ENCODE measurements at places on chromosomes 16 and 17.

DNA sequence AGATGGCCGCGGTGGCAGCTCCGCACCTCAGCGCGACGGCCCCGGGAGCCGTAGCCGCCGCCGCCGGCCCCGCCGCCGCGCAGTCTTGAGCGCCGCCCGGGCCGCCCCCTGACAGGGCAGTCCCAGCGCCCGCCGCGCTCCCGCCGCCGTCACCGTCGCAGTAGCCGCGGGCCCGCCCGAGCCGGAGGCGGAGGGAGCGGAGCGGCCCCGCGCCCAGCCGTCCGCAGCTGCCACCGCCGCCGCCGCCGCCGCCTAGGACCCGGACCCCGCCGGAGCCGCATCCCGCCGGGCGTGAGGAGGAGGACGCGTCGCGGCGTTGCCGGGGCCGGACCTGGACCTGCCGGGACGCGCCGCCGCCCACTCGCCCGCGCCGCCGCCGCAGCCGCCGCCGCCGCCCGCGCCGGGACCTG, 218 bp downstream of the TNRC6C start:
- no peak for DNase-seq

- no peak for DNase-seq
These were observed 195.0 kb downstream of the FTO start for GRCh38 chr16:53898993-53899392.

DNA sequence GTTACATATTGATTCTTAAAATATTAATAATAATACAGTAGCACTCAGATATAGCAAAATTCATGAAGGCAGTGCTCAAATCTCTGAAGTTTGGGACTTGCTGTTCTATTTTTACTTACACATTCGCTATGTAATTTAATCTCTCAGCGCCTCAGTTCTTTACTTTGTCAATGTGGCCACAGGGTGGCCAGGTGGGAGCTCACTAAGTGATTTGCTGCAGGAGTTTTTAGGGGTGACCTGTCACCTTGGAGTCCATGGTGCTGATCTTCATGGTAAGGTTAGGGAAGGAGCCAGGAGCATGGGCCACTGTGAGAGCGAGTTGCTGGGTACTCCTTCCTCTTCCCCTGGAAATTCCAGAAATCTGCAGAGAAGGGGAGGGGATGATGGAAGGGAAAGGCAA, 28.1 kb downstream of the VWA3A start:
- DNase-seq = no peak

DNA sequence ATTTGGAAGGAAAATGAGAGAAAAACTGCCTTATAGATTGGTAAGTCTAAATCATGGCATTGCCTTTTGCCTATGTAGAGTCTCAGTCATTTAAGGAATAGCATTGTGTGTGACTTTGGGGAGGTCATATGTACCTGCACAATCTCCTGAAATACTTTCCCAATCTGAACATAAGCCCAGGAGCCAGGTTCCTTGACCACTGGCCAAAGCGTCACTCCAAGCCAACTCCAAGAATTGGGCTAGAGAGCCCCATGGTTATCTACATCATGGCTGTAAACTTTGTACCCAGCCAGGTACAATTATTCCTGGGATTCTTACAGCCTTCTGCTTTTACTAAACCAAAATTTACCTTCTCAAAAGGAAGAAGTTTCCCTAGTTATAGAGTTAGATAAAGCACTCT, 40.8 kb upstream of the MED13 start:
- no peak for DNase-seq

- no peak for DNase-seq
These were observed 1.1 kb downstream of the ABCA9 start for GRCh38 chr17:69059458-69060175.

GRCh38 chr16:57388359-57389086, 16.0 kb upstream of the CCL17 start:
- no peak for DNase-seq

DNA sequence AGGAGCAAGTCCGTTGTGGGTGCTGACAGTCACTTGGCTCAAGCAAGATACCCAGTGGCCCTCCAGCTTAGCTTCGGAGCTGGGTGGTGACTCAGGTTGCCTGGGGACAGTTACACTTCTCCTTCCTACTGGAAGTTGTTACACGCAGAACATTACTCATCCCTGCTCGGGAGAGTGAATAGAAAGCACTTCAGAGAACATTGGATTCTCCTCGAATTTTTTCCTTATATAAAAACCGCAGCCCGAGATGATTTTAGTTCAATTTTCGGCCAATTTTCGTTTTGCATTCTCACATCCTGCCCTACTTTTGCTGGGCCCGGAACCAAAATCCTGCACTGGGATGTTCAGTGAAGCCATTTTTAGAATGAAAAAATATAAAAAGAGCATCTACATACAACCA, 99.7 kb downstream of the ELAC2 start:
- DNase-seq = no peak

- DNase-seq = no peak
These were observed 8.9 kb downstream of the LRRC75A start for GRCh38 chr17:16483021-16483645.

GRCh38 chr17:80729016-80729415, 184.4 kb downstream of the RPTOR start:
- no peak for DNase-seq

GRCh38 chr17:69485901-69486643, 71.6 kb downstream of the MAP2K6 start:
- peak; percentile 25 for DNase-seq

- DNase-seq = no peak
These were observed 190.9 kb upstream of the CHMP6 start for GRCh38 chr17:80800481-80801391.

DNA sequence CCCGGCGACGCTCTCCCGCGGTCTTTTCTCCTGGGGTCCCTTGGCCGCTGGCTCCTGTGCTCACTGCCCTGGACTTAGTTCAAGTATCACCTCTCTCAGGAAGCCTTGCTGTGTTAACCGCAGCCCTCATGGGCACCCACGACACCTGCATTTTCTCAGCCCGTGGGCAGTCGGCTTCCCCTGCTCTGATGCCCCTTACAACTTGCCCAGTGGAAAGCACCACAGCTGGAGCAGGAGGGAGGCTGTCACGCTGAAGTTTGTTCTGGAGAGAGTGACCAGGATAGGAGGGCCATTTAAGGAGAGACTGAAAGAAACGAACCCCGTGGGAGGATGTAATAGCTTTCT, 395 bp downstream of the STXBP4 start:
- peak; percentile 10 for DNase-seq
